ENCODE measurements at places on chromosomes 13 and 19.

DNA sequence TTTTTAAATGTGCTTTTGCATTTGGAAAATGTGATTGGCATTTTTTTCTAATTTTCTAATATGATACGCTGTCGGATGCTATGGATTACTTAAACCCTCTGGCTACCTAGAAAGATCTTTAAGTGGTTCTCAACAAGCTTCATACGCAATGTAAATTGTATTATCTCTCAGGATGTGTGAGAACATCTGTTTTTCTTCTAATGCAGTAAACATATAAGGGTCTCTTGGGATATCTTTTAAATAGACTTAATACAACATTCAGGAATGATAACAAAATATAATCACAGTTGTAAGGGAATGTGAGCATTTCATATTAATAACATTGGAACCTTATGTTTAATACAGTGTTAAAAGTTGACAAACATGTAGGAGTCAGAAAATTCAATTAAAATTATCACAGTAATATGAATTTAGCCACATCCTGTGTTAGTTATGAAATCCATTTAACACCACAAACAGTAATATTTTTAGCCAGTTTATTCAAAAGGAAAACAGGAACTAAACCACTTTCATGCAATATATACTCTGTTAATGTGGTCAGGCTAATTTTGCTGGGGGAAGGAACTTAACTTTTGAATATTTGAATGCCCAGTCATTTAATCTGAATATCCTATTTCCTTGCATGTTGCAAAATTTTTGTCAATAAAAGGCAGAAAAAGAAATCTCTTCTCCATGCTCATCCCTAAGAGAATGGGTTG, 15.0 kb upstream of the ALOX5AP start:
- DNase-seq: peak; percentile 60

GRCh38 chr19:37594982-37595382, 306 bp downstream of the ZNF540 start:
- DNase-seq: peak; percentile 79

GRCh38 chr13:41700790-41701310, 243.5 kb downstream of the RGCC start:
- peak; percentile 74 for DNase-seq

DNA sequence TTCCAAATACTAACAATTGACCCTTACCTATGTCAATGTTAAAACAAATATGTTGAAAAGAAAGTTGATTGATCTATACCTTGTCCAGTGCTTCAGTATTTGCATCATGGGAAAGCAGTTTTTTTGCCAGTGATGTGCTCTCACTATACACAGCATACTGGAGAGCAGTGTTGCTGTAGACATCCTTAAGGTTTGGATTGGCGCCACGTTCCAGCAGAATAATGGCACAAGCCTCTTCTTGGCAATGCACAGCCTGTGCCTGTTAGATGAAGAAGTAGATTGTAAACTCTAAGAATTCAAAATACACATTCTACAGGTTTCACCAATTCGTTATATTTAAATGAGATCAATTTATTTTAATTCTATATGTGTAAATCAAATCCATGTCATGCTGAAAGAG, 43.9 kb upstream of the C1QTNF9B start:
- DNase-seq: no peak

DNA sequence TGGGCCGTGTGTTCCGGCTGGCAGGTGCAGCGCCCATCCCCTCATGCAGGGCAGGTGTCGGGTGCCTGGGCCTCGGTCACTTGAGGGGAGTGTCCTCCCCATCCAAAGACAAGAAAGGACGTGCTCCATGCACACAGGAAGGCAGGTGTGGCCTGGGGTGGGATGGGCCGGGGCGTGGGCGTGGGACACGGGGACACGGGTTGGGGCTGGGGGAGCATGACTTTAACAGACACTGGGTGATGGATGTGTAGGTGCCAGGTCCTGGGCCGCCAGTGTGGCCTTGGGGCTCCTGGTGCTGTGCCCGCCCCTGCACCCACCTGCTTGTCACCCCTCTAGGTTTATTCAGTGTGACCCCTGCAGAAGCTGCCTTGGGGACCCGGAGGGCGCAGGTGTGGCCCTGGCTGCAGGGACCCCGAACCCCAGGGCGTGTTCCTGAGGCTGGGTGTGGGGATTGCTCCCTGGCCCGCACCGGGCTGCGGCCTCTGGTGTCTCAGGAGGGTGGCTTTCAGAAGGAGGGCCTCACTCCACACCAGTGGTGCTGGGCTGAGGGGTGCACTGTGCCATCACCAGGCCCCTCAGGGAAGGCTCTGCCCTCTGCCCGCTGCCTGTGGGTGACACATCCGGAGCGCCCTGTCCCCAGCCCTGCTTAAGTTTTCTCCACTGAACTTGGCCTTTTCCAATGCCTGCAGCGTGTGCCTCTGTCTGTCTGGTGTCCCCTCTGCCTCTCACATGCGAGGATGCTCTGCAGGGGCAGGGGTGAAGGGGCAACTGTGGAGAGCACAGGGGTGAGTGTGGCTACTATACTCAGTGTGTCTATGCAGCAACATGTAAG, 5.2 kb downstream of the TMEM255B start:
- no peak for DNase-seq

GRCh38 chr19:43628646-43629326, 9.4 kb upstream of the ZNF428 start:
- no peak for DNase-seq

GRCh38 chr19:49927526-49928264, 1.3 kb upstream of the ATF5 start:
- DNase-seq: no peak

DNA sequence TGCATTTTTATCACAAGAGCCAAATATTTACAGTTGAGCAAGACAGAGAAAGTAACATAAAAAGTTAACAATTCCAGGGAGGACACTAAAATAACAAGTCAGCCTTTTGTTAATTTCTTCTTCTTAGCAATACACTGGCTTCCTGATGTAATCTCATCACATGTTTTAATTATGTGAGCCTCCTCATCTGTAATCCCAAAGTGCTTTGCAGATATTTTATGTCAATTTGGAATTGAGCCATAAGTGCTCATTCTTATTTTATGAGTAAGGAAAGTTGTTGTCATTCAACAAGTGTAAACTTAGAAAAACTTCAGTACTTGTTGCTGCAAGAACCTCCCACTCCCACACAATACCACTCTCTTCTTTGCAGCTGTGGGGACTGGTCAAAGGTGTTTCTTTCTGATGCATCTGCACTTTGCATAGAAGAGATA, 223.6 kb downstream of the GPC6 start:
- peak; percentile 55 for DNase-seq

DNA sequence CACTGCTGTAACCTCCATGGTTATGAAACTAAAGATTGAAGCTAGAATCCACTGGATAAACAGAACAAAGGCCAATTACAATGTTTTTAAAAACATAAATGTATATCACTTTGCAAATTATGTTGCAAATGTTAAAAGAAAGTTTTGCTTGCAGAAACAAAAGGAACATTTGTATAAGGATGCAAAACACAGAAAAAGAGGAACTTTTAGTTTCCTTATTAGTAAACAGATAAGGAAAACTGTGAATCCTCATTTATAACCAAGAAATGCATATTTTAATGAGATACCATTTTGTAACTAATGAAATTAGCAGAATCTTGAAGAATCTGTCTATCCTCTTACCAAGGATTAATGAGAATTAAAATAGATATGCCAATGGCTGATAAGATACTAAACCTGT, 32.3 kb downstream of the LPAR6 start:
- DNase-seq: no peak

- DNase-seq: peak; percentile 60
Measured at GRCh38 chr13:112931028-112931934, 37.7 kb upstream of the MCF2L start.

DNA sequence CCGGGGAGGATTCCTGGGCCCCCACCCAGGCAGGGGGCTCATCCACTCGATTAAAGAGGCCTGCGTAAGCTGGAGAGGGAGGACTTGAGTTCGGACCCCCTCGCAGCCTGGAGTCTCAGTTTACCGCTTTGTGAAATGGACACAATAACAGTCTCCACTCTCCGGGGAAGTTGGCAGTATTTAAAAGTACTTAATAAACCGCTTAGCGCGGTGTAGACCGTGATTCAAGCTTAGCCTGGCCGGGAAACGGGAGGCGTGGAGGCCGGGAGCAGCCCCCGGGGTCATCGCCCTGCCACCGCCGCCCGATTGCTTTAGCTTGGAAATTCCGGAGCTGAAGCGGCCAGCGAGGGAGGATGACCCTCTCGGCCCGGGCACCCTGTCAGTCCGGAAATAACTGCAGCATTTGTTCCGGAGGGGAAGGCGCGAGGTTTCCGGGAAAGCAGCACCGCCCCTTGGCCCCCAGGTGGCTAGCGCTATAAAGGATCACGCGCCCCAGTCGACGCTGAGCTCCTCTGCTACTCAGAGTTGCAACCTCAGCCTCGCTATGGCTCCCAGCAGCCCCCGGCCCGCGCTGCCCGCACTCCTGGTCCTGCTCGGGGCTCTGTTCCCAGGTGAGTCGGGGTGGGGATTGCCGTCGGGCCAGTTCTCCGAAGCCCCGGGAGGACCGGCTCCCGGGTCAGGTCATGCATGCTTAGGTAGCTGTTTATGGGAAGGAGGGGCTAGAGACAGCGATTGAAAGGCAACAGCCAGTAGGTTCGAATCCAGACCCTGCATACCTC, at the start of gene ICAM1:
ICAM1 (plus strand) TSS at position 505 of the 779 bp plus-strand sequence; CDS start at position 545, 40 bp downstream.
- DNase-seq: peak; percentile 82

DNA sequence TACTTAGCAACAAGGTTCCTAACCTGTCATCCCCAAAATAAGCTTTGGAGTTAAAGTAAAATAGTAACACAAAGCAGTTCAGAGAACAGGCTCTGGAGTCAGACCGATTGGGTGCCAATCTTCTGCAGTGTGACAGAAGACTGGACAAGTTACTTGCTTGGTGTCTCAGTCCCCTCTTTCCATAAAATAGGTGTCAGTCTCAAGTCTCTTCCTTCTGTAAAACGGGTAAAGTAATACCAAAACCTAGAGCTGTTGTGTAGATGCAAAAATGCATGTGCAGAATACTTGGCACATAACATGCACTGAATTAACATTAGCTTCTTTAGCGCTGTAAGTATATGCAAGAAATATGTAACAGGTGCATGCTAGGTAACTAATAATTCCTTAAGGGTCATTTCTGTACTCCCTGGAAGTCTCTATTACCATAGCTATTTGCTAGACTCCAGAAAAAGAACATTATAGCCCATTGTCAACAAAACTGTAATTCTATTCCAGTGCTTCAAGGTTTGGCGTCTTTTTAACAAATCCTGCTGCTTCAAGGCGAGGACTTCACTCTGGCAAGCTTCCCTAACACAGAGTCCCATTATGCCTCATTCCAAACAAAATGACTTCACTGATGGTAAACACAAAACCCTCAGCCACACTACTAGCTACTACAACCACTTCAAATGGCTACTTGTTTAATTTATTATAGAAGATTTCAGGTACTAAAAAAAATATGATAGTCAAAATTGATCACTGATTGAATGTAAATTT, 32.8 kb downstream of the ELF1 start:
- peak; percentile 79 for DNase-seq

- no peak for DNase-seq
Measured at GRCh38 chr13:39916330-39916729, 260.9 kb downstream of the COG6 start.

DNA sequence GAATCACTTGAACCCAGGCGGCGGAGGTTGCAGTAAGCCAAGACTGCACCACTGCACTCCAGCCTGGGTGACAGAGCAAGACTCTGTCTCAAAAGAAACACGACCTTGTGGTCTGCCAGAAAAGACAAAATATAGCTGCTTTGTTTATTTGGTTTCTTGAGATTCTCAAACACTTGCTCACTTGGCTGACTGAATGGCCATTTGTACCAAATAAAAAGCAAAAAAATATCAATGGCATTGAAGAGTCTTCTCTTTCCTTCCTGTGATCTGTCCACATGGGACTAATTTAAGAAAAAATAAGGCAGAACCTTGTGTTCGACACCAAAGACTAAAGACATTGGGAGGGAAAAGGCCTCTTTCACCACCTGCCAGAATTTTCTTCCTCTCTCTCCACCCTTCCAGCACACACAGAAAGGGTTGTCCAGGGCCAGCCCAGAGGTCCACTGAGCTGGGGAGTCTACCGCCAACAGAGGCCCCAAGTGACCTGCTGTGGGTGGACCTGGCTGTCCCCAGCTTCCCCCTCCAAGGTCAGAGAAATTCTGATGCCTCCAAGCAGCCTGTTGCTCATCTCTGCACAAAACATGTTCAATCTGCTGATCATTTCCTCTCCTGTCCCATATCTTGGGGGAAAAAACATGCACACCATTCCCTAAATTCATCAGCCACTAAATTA, 5.9 kb downstream of the BRME1 start:
- DNase-seq: no peak

- no peak for DNase-seq
Measured at GRCh38 chr13:73141292-73141771, 82.5 kb downstream of the KLF5 start.

DNA sequence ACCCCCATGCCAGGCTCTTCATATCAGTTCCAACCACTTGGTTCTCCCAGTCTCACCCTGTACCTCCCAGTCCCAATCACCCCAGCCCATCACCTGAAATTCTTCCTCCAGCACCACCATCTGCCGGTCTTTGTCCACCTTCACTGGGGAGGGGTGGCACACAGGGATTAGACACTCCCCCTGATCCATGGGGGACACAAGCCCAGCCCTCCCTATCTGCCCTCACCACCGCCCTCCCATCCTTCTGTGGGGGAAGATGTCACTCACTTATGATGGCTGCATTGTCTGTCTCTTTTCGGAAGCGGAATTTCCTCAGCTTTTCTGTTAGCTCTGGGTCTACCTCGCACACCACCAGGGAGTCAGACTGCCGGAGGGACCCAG, 685 bp downstream of the GMFG start:
- no peak for DNase-seq

- peak; percentile 43 for DNase-seq
Measured at GRCh38 chr13:113275387-113275786, 21.7 kb upstream of the LAMP1 start.

GRCh38 chr19:14795078-14795721, 16.8 kb upstream of the ADGRE2 start:
- no peak for DNase-seq

DNA sequence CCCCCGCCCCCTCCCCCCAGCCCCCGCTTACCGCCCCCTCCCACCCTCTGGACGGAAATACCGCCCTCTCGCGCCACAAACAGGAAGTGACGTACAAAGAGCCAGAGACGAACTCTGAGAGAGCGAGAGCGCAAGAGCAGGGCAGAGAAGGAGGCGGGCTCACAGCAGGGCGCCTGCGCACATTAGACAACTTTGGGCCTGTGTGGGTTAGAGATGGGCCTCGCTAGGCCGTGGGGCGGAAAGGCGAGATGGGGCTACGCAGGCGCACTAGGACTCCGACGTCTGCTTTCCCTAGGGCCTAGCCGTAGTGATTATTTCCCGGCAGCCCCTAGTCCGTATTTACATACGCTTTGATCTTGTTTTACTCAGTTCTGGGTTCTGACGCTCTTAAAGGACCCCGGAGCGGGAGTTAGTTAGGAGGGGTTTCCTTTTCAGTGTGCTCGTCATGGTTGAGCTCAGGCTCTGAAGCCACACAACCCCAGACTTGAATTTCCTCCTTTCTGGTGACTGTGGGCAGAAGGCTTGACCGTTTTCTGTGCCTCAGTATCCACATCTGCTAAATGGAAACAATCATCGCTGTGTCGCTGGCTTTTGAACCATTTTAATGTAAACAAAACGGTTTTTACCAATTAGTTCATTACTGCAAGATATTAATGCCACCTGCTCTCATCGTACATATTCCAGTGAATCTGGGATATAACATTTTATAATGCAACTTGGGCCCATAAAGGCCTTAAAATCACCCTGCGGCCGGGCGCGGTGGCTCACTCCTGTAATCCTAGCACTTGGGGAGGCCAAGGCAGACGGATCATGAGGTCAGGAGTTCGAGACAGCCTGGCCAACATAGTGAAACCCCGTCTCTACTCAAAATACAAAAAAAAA, 449 bp upstream of the AKT2 start:
- peak; percentile 100 for DNase-seq

GRCh38 chr13:30440910-30441703, 18.8 kb downstream of the UBE2L5 start:
- no peak for DNase-seq

- no peak for DNase-seq
Measured at GRCh38 chr13:42355092-42355485, 83.1 kb downstream of the AKAP11 start.

Data from lung (tissue), 17 donors.